Stimulated activated CD8-positive, alpha-beta memory T cell treated with anti-CD3 and anti-CD28 coated beads, Interleukin-4, amount 100 ng/mL, for 24 hours (primary cell): ENCODE measurements at places on chromosomes 16 and 17.

- no peak for DNase-seq
Measured at GRCh38 chr17:80719449-80719848, 174.8 kb downstream of the RPTOR start.

DNA sequence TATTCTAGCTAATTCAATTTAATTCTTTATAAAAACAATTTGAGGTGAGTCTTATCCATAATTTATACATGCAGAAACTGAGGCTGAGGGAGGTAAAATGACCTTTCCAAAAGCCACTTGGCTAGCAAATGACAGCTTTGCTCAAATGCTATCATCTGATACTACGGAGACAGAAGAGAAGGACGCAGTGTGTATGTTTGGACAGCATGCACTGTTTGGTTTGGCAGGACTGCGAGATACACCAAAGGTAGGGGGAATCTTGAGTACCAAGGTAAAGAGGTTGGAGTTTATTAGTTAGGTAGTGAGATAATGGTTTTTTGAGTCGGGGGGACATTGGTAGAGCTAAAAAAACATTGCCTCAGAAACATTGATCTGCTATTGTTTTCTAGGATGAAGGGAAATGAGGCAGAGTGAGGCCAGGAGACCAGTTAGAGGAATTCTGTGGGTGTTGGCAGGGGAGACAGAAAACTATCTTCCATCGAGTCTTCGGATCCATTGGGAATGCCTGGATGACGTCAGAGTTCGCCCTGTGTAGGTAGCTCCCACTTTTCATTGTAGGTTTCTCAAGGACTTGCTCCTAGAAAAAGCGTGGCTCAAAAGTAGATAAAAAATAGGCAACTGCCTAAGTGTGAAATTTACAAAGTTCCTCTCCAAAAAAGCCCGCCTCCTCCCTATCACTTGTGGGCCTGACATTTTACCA, 2.5 kb upstream of the HS3ST4 start:
- DNase-seq = no peak

DNA sequence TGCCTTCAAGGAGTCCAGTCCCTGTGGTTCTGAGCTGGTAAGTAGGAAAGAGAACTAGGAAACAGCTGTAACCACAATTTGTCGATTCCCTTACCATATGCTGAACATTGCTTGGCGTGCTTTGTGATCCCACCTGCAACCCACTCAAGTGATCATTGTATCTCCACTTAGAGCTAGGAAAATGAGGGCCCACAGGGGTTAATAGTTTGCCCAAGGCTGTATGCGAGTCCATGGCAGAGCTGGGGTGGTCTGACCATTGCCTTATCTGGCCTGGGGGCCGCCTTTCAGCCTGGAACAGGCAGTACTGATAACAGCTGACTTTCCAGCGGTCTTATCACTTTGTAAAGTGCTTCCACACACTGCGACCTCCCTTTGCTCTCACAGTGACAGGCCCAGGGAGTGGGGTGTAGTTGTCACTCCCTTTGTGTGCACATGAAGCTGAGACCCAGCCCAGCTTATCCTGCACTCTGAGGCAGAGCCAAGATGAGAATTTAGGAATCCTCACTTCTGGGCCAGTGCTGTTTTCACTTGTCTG, 9.8 kb downstream of the MYL4 start:
- no peak for DNase-seq

DNA sequence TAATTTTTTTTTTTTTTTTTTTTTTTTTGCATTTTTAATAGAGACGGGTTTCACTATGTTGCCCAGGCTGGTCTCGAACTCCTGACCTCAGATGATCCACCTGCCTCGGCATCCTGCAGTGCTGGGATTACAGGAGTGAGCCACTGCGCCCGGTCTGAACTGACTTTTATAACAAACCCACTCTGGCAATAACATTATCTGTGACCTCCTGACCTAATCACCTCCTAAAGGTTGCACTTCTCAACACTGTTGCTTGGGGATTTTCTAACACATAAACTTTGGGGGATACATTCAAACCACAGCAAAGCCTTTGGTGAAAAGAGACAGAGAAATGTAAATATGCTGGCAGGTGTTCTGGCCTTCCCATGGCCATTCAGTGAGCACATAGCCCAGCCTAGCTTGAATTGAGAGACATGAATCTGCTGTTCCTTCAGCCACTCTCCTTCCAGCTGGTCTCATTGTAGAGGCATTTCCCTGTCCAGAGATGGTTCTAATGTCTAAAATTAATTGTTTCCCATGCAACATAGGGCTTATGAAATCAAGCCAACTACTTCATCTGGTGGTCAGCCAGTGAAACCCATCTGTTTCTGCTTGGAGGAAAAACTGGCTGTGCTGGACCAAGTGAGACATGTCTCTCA, 28.3 kb downstream of the LYRM1 start:
- no peak for DNase-seq

DNA sequence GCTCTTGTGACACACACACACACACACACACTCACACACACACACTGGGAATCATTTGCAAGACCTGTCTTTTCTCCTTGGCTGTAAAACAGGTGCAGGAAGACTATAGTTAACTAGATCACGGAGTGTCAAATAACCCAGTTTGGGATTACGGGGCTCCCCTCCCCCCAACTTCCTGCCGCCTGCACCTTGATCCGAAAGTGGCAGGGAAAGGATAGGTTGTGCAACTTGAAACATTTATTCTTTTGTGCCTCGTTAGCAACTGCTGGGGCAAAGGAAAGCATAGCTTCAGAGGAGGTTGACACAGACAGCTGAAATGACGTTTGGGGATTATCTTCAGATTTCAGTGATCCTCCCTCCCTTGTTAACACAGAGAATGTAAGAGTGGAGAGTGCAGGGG, 149.5 kb downstream of the NTN1 start:
- no peak for DNase-seq

DNA sequence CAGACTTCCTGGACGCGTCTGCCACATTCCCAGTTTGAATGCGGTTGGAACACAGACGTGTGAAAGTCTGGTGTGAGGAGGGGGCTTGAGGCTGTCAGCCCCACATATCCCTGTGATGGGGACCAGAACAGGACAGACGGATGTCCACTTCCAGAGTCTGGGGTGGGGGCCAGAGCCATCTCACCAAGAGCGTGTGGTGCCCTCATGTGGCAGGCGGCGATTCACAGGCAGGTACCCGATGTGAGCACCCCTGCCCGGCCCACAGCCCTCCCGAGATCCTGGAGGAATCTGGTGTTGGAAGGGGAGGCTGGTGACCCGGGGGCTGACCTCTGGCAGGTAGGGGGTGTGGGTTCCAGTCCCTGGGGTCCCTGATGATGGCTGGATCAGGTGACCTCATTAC, 51.5 kb downstream of the ENGASE start:
- DNase-seq = no peak

DNA sequence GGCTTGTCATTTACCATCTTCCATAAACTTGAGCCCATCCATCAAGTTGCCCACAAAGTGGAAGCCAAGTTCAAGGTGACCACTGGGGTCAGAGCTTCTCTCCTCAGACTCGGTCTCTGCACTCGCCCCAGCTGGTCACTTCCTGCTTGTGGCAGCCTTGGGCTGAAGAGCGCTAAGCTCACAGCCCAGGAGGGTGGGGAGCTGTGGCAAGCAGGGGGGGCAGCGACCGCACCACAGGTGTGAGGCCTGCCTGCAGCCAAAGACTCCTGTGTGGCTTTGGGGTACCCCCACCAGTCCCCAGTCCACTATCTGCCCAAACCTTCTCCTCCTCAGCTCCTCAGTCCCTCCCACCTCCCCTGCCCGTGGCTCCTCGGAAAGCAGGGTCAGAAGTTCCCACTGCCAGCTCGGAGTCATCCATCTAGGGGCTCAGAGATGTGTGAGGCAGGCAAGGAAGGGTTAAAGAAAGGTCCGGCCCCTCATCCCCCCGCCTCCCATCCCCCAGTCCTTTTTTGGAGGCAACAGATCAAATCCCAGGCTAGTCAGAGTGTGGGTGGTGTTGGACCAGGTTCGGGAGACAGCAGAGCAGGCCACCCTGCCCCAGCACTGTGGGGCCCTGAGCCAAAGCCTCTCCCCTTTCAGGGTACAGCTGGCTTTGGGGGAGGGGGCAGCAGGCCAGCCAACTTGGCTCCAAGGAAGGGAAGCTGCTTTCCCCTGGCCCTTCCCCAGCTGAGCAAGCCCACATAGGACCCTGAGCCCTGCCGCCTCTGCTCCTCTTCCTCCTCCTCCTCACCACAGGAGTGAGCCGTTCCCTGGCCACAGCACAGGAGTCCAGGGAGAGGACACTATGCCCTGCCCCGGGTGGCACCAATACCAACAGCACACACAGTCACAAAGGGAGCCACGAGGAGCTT, 3.2 kb downstream of the CSF3 start:
- no peak for DNase-seq

GRCh38 chr17:11336290-11336689, 95.3 kb downstream of the SHISA6 start:
- DNase-seq = no peak

DNA sequence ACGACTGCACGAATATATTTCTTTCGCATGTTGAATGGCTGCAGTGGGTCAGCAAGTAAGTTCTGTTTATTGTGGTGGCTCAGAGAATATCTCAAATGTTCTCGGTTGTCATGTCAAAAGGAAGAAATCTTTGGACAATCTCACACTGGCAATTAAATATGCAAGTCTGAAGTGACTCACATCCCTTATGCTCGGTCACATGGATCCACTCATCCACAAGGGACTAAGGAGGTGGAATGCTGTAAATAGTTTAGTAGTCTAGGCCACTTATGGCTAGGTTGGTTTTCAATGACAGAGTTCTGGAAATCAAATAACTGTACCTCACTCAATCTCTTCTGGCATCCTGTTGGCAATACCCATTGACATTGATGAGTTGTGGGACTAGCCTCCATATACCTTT, 33.0 kb upstream of the PMP22 start:
- DNase-seq = no peak

- DNase-seq = no peak
Measured at GRCh38 chr17:17680477-17681186, 626 bp upstream of the RAI1 start.

DNA sequence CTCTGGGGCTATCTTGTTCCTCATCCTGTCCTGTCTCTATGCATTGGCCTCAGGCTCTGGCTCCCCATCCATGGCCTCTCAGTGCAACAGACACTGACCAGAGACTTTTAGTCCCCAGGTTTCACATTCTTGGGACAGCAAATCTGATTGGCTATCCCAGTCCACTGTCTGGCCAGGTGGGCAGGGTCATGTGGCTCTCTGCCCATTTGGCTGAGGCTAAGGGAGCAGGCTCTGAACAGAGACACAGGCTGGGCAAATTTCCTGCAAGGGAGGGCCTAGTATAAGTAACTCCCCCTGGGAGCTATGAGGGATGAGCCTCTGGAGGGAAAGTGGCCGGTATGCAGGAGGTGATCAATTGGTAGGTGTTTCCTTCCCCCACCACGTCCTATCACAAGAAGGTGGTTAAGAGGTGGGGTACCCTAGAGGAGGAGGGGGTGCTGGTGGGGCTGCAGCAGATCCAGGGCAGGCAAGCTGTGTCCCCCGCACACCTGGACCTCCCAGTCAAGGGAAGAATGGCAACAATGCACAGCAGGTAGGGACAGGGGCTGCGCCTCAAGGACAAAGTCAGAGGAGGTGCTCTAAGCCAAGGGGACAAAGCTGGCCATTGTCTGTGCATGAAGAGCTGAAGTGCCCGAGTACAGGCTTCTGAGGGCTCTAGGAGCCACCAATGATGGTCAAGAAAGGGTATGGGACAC, 13.2 kb downstream of the XYLT2 start:
- no peak for DNase-seq

GRCh38 chr16:69286941-69287713, 24.0 kb upstream of the VPS4A start:
- no peak for DNase-seq

- DNase-seq = no peak
Measured at GRCh38 chr17:74213861-74214391, 555 bp downstream of the TTYH2 start.

GRCh38 chr16:6573577-6573976, 759.1 kb upstream of the RBFOX1 start:
- no peak for DNase-seq

DNA sequence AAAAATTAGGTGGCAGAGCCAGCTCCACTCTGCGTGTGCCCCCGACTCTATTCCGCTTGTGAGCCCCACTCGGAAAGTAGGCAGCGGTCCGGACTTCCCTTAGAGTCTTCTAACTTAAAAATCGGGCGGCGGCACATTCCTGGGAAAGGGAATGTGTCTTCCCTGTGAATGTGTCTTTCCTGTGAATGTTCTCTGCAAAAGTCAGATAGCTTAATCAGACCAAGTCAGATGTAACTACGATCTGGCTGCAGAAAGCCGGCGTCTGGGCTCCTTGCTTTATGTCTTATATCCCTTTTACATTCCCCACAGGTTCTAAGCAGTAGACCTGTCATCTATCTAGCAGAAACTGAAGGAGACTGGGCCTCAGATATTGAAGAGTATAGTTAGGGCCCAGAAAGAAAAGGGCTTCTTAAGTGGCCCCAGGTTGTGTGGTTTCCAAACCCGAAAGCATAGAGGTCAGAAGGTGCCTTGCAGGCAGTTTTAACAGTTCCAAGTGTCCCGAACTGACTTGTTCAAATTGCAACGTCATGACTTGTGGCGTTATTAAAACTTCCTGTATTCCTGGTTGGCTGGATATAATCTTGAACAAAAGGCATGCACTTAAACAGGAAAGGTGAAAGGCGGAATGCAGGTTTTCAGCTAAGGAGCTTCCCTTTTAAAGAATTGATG, 601 bp downstream of the PHKB start:
- no peak for DNase-seq

DNA sequence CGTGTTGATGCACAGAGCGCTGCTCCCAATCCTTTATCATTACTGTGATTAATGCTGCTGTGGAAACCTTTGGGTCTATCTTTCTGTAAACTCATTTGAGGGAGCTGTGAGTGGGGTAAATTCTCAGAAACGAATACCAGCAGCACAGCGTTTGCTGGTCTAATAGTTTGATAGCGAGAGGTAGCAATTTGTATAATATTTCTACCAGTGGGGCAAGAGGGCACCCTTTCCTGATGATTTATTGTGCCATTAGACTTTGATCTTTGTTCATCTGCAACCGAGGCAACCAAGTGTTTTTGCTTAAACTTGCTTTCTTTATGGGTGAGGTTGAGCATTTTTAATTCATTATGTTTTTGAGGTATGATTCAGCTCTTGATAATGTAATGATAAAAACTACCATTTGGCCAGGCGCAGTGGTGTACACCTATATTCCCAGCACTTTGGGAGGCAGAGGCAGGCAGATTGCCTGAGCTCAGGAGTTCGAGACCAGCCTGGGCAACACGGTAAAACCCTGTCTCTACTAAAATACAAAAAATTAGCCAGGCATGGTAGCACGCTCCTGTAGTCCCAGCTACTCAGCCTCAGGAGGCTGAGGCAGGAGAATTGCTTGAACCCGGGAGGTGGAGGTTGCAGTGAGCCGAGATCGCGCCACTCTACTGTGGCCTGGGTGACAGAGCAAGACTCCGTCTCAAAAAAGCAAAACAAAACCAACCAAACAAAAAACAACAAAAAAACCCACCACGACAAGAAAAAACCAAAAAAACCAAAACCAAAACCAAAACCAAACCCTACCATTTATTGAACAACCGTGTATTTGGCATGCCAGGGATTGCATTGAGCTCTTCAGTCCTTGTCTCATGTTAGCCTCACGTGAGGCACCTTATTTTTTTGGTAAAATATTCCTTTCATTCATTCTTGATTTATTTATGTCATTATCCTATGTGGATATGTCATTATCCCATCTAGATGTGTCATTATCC, 81.5 kb downstream of the PLCG2 start:
- no peak for DNase-seq
